ENCODE measurements at places on chromosomes 7 and 10.

DNA sequence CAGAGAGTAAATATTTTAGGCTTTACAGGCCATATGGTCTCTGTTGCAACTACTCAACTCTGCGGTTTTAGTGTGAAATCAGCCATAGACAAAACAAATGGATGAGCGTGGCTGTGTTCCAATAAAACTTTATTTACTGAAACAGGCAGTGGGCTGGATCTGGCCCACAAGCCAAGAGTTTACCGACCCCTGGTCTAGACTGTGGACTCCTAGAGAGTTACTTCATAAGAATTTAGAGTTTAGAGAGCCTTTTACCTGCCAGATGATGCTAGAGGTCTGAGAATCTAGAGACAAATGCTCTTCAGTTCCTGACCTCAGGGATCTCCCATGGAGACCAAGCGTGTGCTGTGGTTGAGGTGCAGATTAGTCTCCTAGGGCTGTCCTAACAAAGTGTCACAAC is 174.8 kb downstream of the PTEN start:
- peak; percentile 47 for DNase-seq

GRCh38 chr10:72567889-72568640 is 57.8 kb downstream of the MICU1 start:
- peak; percentile 64 for DNase-seq

- DNase-seq: peak; percentile 45
Measured at GRCh38 chr10:89503652-89504370, 31.6 kb downstream of the SLC16A12 start.

DNA sequence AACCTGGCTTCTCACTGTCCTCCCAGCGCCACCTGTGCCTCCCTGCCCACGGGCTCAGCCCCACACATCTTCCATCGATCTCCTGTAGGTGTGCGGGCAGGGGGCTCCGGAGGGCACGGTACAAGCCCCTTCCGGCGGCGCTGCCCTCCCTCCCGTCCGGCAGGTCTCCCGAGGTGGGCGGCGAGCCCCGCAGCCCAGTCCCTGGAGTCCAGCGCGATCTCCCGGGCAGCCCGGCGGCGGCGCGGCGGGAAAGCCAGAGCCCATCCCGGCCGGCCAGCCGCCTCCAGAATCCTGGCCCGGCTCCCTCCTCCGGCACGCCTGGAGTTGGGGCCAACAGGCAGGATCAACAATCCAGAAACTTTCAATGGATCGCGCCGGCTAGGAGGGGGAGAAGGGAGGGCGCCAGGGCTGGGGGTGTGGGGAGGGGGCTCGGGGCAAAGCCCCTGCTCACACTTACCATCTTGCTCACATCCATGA is 100.1 kb downstream of the HIP1 start:
- DNase-seq: no peak

GRCh38 chr7:6520163-6520981 is 30.9 kb downstream of the GRID2IP start:
- no peak for DNase-seq

Data from NB4 (cell line).